ENCODE measurements at places on chromosomes 12 and 14.

DNA sequence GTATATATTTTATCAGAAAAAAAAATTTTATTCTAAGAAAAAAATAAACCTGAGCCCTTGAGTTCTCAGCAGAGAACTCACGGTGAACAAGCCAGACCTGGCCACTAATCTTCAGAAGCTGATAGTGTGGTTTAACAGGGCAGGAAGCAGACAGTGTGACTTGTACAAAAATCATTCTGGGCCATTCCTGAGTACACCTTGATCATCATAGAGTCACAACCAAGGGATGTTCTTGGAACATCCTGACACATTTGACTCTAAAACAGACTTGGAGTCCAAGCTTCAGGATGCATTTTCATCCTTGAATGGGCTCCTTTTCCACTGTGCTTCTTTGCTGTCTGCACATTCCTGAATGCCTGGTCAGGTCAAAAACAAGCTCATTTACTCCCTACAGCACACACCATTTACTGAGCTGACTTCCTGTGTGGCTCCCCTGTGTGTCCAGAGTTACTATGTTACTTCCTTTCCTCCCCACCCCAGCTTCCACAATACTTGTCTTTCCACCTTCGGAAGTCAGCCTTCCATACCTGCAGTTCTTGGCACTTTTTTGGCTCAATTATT, 112.0 kb downstream of the ANO6 start:
- DNase-seq = no peak

DNA sequence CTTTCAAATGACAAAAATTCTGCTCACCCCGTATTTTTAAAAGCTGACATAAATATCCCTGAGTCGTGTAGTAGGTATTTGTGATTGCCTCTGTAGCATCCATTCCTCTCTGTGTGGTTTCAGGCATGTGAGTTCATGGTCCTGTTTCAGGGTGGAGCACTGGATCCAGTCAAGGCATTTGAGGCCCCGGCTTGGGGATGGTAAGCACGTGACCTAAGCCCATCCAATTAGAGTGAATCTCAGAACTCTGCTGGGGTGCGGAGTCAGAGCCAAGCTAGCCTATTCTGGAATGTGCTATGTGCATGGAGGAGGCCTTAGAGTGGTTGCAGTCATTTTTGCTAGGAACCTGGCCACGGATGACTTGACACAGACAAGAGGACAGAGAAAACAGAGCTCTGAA, 4.3 kb upstream of the CSRP2 start:
- no peak for DNase-seq

- no peak for DNase-seq
Observed at GRCh38 chr12:42103155-42103554, 41.5 kb downstream of the GXYLT1 start.

- no peak for DNase-seq
Observed at GRCh38 chr14:95275494-95275893, 44.2 kb downstream of the CLMN start.

GRCh38 chr14:22622255-22622654, 21.9 kb downstream of the OR6J1 start:
- DNase-seq = no peak

DNA sequence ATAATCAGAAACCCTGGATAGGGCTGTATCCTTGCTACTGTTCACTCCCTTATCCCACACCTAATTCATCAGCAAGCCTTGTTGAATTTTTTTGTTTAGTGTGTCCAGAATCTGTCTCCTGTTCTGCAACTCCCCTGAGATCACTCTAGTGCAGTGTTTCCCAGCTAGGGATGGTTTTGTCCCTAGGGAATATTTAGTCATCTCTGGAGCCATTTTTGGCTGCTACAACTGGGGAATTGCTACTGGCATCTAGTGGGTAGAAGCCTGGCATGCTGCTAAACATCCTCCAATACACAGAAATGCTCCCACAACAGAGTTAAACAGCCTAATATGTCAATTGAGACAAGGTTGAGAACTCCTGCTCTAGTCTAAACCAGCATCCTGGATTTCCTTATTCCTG, 248.0 kb downstream of the NPAS3 start:
- DNase-seq = no peak

DNA sequence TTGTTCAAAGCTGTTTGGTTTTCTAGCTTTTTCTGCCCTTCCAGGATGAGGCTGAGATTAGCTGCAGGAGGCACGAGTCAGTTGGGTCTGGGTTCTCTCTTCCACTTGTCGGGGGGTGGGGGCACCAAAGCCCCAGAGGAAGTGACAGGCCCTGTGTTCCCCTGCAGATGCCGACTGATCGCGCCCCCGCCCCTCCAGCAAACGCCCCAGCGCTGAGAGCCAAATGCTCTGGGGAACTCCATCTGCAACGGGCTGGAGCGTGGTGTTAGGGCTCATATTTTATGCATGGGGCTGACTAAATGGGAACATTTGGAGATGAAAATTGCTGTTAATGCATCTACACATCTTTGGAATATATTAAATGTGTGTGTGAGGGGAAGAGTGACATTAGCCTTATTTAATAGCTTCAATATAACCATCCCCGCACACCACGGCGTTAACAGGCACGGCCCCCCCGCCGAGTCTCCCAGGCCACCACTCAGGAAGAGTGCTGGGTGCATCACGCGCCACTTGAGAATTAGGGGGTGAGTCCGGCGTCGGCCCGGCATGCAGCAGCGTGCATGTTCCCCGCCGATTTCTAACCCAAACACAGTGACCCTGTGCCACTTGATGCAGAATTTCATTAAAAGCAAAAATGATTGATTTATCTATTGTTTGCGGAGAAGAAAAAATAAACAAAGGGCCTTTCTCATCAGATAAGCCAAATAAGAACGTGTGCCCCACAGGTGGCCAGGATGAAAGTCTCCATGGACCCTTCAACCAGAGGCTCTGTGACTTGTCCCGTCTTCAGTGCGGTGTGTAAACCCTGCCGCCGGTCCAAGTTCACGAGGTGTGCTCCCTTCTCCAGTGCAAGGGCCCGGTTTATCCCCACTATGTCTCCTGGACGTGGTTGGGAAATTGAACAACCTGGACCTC, 165.0 kb upstream of the RTL1 start:
- no peak for DNase-seq

DNA sequence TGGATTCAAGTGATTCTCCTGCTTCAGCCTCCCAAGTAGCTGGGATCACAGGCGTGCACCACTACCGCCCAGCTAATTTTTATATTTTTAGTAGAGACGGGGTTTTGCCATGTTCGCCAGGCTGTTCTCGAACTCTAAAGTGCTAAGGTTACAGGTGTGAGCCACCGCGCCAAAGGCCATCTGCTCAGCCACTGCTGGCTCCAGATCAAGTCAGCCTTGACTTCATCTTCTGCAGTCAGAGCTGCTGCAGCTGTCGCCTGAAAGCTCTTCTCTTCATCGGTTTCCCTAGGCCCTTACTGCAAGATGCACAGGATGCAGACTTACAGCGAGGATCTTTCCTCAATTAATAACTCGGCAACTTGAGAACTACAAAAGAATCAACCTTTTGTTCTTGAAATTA, 66.8 kb downstream of the CLIP1 start:
- DNase-seq = peak; percentile 48

DNA sequence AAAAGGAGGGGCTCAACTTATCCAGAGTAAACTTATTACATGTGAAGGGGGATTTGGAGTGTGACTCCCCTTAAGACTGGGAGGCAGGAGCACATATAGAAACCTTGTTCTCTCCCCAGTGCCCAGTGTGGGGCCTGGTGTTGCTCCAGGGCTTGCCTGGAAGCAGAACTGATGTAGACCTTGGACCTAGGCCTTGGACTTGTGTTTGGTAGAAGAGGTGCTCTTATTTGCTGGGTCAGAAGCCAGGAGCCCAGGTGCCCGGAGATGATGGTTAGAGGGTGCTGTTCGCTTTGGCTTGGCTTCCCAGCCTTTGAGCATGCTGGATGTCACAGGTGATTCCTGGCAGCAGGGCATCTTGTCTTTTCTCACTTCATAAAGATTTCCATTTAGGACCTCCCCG, 110.4 kb downstream of the SMOC1 start:
- DNase-seq = no peak

DNA sequence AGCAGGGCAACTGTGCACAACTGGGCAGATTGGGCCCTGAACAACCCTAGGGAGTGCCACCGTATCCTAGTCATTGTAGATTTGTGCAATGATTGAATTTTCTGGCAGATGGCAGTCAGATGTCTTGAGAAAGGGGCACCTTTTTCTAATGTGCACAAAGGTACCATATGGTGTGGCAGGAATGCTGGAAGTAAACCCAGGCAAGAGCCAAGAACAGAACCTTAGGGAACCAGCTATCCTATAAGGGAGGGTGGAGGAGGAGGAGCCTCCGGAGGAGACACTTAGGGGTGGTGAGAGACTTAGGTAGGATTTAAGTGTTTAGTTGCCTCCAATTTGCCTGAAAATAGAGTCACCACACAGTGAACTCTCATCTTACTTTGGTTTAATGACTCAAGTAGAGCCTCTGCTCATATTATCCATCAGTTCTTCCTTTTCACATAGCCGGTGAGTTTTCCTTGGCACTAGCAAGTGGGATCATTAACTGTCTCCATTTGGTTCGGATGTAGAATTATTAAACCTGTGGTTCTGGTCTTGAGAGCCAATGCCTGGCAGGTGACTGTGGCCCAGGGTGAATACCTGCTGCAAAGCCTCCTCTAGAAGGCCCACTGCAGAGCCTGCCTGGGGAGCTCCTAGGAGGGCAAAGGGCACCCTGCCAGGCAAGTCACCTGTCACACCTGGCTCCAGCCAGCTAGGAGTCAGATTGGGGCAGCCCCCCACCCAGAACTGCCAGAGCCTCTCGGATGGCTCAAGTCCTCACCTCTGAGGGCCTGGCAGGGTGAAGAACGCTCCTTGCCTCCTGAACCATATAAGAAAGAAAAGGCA, 184.4 kb upstream of the HIF1A start:
- no peak for DNase-seq

DNA sequence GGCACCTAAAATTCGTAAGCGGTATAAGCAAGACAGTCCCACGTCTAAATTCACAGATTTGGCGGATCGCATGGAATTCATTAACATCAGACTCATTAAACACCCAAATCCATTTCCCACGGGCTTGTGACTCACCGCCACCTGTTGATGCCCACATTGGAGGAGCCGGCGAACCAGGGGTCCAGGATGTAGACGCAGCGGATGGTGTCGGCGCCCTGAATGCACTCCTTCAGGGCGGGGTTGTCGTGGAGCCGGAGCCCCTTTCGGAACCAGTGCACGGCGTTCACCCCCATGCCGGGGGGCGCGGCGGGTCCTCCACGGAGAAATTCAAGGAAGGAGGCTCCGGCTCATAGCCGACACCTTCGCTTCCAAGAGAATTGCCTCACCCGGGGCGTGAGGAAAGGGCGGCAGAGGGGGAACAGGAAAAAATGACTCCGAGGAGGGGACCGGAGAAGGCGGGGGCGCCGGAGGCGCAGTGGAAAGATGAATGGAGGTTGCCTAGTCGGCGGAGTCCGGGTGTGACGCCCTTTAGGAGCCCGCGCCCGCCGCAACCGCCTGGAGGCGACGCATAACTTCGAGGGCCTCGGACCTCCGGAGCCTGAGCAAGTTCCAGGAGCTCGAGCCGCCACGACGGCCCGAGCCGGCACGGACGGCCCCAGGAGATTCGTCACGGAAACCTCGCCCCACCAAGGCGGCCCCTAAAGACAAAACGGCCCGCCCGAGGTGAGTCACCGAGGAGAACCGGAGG, 506 bp downstream of the CRY1 start:
- peak; percentile 5 for DNase-seq

GRCh38 chr14:105436891-105437722, 17.5 kb downstream of the MTA1 start:
- no peak for DNase-seq

GRCh38 chr12:46460682-46461210, 88.2 kb upstream of the SLC38A2 start:
- DNase-seq = no peak

- no peak for DNase-seq
Observed at GRCh38 chr12:49946086-49946485, 4.5 kb upstream of the AQP2 start.

DNA sequence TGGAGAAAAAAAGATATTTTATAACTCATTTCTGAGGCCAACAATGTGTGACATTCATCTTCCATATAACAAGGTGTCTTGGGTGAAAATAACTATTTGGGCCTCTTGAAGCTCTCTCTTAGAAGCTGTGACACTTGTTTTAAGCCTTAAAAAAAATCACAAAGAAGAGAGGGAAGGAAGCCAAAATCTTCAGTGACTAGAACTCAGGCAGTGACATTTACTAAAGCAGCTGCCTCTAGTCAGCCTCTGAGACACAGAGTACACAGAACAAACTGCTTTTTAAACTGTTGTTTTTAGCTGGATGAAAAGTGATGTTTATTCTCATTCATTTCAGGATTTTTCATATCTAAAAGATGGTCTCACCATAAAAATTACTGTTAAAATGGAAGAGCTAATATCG, 793.6 kb downstream of the GALC start:
- DNase-seq = no peak

DNA sequence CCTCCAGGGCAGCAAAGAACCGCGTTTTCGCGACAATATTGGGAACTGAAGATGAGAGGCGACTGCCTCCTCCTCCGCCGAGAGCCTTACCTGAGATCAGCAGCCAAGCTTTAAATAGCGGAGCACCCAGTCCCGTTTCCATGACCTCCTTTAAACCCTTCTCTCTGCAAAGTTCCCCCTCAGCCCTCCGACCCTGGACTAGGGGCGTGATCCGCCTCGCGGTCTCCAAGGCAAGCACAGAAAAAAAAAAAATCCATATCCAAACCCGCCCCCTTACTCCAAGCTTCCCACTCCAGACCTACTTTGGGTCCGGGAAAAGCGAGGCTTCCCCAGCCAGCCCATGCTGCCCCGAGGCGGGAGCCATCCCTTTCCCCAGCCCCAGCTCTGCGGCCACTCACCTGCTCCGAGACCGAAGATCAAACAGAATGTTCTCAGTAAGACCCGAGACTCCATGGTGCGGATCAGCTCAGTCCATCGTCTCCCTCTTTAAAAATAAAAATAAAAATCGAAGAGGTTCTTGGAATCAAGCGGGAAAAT, 630 bp downstream of the NELL2 start:
- DNase-seq = no peak

DNA sequence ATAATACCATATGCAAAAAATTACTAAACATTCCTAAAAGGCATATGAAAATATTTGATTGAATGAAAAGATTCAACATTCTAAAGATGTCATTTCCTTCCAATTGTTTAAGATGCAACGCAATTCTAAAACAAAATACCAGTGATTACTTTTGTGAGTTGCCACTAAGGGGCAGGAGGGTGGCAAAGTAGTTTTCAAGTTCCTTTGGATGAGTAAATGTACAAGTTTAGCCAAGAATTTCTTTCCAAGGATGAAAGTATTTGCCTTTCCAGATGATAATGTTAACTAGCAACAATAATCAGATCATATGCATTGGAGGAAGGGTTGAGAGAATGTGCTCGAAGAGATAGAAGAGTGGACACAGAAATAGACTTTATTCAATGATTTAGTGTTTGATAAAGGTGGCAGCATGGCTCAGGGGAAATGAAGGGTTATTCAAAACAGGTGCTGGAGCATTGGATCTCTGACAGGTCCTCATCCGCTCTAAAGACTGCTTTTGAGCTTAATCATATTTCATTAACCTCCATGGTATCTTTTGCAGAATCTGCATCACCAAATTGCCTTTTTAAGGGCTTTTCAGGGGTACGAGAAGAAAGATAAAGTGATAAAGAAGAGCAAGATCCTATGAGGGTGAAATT, 678.5 kb upstream of the TBX3 start:
- no peak for DNase-seq

- no peak for DNase-seq
Observed at GRCh38 chr12:105888696-105889095, 250.1 kb downstream of the NUAK1 start.

GRCh38 chr14:76615331-76615730, 145.9 kb upstream of the VASH1 start:
- no peak for DNase-seq

GRCh38 chr12:111780615-111781014, 13.9 kb downstream of the ALDH2 start:
- DNase-seq = no peak
